NCI-H1048 (cell line): ENCODE measurements at places on chromosomes 6 and 20.

GRCh38 chr6:130975325-130975724 lies 87.7 kb downstream of the EPB41L2 start:
- no peak for DNase-seq

DNA sequence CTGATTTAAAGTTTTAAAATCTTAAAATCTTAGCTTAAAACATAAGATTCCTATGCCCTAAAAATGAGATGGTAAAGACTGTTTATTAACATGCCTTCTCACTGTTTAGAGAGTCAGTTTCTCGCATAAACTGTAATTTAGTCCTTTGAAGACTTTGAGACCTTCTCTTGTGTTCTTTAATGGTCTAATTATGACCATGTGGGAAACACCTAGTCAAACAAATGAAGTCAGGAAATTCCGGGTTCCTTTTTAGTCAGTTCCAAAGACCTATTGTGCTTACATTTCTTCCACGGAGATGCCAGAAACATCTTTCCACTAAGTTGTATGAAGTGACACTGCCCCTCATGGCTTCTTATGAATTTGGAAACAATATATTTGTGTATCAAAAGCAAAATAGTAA lies 64.2 kb upstream of the KIF25 start:
- no peak for DNase-seq

DNA sequence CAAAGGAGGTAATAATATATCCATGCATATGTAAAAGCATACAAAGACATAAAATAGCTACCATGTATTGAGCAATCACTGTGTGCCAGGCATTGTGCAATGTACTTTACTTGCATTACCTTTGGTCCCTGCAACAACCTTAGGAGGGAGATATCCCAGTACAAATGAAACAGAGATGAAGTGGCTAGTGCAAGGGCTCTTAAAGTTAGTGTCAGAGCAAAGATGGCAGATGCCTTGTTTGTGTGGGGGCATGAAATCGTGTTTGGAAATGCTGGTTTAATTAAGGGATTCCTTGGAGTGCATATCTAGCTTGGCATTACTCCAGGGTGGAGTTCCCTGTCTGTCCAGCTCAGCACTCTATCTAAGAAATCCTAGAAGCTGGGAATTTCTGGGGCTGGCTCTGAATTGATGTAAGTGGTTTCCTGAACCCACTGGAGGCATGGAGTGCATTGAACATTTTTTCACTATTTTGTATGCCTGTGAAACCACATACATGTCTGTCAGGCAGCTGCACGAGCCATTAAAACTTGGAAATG lies 9.8 kb downstream of the PAQR8 start:
- no peak for DNase-seq

GRCh38 chr20:58740356-58741308 lies 48.0 kb downstream of the NPEPL1 start:
- DNase-seq = no peak

DNA sequence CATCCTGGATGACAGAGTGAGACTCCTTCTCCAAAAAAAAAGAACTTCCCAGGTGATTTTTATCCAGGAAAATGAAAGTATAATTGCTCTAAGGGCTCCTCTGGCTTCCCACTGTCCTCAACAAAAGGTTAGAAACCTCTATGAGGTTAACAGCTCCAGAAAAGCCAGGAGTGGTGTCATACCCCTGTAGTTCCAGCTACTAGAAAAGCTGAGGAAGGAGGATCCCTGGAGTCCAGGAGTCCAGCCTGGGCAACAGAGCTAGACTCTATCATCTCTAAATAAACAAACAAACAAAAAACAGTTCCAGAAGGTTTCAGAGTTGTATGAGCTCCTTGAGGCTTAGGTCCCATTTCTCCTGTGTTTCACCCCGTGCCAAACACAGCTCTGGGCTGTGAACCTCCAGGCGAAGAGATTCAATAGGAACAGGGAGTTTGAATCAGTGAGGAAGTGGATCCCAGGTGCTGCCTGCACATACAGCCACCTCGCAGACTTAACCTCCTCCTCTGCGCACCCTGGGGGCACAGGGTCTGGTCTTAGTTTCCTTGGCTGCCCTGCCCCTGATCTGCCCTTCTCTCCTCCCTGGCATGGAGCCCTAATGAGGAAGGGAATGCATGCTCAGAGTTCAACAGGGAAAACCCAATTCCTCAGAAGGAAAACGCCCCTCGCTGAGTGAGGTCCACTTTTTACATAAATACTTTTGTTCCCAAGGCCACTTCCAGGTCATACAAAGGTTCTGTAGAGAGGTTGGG lies 31.0 kb downstream of the ZC3H12D start:
- no peak for DNase-seq

GRCh38 chr20:33697129-33697528 lies 10.9 kb upstream of the E2F1 start:
- DNase-seq = no peak

DNA sequence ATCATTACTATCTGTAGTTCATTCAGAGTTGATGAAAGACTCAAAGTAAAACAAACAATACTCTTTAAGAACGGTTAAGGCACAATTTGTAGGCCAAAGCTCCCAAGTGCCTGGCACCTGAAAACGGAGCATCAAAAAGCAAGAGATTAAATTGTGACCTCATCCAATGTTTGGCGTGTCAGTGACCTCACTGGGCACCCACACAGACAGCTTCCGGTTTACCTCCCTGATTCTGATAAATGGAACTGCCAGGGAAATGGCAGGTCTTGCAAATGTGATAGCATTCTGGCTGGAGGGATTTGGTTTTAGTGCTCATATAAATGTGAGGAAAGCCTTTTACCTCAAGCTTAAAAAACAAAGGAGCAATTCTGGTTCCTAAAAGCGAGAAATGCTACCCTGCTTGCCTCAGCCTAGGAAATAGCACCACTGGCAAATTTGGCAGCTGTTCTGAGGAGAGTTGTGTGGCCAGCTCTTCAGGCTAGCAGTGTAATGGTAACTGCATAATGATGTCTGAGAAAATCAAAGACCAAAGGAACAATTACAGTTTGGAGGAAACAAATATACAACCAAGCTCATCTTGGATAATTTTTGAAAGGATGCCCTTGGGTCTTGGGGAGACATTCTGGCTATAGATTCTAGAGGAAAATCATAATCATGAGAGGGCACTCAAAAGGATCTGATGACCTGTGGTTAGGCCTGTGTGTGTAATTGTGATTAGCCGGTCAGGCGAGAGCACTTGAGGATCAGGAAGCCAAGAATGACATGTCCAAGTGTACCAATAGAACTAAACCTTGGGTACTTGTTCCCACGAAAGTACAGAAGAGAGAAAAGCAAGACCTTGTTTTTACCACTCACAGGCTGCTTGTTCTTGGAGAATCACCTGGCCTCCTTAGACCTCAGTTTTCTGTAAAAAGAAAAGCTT lies 174.3 kb downstream of the TFAP2B start:
- DNase-seq = no peak

DNA sequence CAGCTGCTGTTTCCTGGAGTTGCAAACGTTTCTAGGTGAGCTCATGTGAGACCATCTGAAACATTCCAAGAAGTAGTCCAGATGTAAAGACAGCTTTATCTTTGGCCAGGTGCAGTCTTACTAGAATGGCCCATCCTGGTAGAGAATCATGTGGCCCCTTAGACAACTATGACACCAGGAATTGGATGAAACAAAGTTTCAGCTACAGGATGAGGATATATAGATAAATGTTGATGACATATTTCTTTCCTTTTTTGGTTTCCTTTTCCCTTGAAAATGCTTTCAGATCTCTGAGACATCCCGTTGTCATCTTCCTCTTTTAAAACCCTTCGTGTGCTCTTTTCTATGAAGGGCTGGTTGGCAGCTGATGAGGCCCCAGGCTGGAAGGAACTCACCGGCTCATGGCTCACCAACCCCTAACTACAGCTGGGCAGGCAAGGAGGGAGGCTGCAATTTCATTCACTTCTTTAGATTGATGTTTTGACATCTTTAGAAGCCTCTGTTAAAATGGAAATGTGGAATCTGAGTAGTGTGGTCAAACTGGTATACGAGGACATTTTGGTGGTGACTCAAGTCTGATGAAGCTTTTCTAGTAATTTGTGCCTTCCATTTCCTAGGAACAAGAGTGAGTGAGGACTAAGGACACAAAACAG lies 167.9 kb upstream of the TNFAIP3 start:
- no peak for DNase-seq

- DNase-seq = no peak
These were observed 4.6 kb upstream of the MYB start for GRCh38 chr6:135176464-135176863.

GRCh38 chr6:151963001-151963400 lies 155.5 kb downstream of the ESR1 start:
- no peak for DNase-seq

DNA sequence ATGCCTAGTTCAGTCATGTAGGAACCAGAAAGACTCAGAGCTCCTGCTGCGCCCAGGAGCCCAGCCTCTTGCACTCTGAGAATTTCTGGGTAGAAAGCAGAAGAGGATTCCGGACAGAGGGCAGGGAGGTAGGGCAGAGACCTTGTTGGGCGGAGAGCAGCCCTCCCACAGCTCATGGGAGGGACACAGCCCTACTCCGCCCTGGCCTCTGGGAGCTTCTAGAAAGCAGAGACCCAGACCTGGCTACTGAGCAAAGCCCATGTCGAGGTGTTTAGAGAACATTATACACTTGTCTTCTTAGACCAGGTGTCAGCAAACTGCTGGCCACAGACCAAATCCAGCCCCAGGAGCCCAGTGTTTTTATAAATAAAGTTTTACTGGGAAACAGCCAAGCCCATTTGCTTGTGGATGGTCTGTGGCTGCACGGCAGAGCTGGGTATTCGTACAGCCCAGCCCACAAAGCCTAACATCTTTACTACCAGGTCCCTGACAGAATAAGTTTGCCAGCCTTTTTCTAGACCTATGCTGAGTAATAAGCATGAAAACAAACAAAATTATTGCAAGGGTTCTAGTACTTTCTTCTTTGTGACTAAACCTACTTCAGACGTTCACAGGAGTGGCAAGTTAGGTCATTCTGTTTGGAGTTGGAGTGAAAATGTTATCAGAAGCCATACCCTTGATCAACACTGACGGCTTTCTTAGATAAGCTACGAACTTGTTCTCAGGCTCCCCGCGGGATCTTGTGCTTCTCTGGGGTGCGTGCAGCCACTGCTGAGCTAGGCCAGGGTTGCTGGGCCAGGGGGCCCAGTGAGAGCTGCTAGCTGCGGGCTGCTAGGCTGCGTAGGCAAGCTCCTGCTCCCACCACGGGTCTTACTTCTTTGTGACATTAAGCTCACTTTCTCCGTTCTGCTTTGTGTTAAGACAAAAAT lies 235.1 kb upstream of the FOXQ1 start:
- no peak for DNase-seq

- no peak for DNase-seq
These were observed 74.5 kb upstream of the MARCKS start for GRCh38 chr6:113782636-113783035.
